ENCODE measurements at places on chromosomes 1 and 21. TPM values are rescaled to one million over a fixed set of nuclear protein-coding genes. Genes with fewer than 3 reads are reported as not detected.

DNA sequence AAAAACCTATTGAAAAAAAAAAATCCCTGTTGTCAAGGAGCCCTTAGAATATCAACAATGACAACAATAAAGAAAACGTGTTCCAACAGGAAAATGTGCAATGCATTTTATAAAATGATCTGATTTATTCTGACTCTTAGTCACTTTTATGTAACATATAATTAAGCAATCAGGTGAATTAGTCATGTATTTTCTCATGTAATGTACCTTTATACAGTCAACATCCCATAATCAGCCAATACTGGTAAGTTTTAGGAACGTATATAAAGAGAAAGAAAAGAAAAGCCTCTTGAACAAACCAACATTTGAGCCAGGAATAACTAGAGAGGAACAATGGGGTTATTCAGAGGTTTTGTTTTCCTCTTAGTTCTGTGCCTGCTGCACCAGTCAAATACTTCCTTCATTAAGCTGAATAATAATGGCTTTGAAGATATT is at the start of gene CLCA4:
Gene CLCA4 (plus strand): TSS at position 292 of the 435 bp plus-strand sequence. CDS start 42 bp downstream, at position 334.
- H3K4me1 ChIP-seq, result no peaks in the 10 kb centered on the region
- DNase-seq, result no peak
- no peak within 1 kb of the TSS for H3K4me3 ChIP-seq
- H3K27ac ChIP-seq, result no peak within 1 kb of the TSS
- H3K36me3 ChIP-seq, result no peaks in the 10 kb centered on the region

- H3K27ac ChIP-seq, result peak overlapping the region; percentile 90
- H3K4me1 ChIP-seq, result peaks cover 11% of the 10 kb centered on the region
- H3K36me3 ChIP-seq, result peaks cover 30% of the 10 kb centered on the region
- H3K27me3 ChIP-seq, result no peaks in the 10 kb centered on the region
- peak overlapping the region; percentile 84 for H3K4me3 ChIP-seq
Measured at GRCh38 chr21:26842300-26842699, 2.9 kb downstream of the ADAMTS1 start.

DNA sequence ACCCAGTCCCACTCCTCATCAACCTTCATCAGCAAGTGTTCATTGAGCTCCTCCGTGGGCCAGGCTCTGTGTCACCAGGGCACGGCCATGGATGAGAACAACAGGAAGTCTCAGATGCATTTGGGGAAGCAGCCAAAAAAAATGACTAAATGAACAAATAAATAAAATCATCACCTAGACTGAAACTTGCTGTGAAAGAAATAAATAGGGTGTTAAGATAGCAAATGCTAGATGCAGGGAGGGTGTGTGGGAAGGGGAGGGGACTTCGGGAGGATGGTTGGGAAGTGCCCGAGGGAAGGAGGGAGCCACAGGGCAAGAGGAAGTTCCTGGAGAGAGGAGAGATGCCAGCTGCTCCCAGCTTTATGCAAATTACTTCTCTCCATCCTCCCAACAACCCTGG is 696.7 kb downstream of the PTPRU start:
- H3K27ac ChIP-seq, result no peak overlapping the region
- DNase-seq, result no peak
- H3K36me3 ChIP-seq, result no peaks in the 10 kb centered on the region
- no peak overlapping the region for H3K4me3 ChIP-seq

- H3K4me3 ChIP-seq, result no peak overlapping the region
- no peak for DNase-seq
- H3K27ac ChIP-seq, result no peak overlapping the region
Measured at GRCh38 chr1:211335522-211336157, 9.0 kb downstream of the TRAF5 start.

- H3K27me3 ChIP-seq, result no peaks in the 10 kb centered on the region
- H3K4me1 ChIP-seq, result peaks cover 53% of the 10 kb centered on the region
- H3K36me3 ChIP-seq, result peaks cover 14% of the 10 kb centered on the region
Measured at GRCh38 chr1:156126043-156126629, 11.6 kb downstream of the LMNA start.

DNA sequence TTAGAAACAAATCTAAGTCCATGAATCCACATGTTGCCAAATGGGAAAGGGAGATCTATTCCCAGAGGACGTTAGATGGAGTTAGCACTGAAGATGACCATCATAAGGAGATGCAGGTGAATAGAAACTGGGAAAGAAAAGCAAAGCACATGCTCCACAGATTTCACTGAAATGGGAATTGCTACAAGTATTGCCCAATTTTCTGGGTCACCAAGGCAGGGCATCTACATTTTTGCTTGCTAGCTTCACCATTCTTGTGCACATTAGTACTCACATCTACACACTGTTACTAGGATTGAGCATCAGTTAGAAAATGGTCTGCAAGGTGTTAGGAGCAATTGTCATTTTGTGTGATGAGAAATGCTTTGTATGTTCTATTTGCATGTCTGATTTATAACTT is 99.1 kb downstream of the JAK1 start:
- peaks cover 5% of the 10 kb centered on the region for H3K4me1 ChIP-seq
- H3K4me3 ChIP-seq, result no peak overlapping the region
- no peaks in the 10 kb centered on the region for H3K27me3 ChIP-seq
- no peak overlapping the region for H3K27ac ChIP-seq
- no peak for DNase-seq
- peaks cover 12% of the 10 kb centered on the region for H3K36me3 ChIP-seq

DNA sequence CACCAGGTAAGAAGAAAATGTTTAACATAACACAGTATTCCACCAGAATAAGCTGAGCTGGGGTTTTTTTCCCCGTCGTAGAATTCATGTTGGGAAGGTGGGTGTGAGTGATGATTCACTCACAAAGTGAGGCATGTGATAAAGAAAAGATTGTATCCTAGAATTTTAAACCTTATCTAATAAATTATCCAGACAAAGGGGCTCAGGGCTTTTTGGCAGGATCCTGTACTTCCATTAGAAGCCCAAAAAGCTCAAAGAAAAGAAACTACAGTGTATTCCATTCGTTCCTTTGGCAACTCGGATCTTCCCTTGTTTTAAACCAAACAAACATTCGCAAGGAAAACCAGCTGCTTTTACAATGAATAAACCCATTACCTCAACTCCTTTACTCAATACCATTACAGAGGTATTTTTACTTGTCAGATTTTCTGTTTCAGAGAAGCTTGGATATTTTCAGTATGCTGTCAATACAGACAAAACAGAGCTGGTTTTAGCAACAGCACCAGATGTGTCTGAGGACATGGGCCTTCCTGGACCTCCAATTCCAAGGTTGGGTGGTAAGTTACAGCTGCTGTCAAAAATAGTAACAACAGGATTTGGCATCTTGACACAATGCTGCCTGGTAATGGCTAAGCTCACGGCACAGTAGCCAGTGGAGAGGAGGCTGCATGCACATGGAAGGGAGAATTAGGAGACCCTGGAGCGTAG is 159.9 kb upstream of the RUNX1 start:
- peak overlapping the region; percentile 54 for H3K27ac ChIP-seq
- DNase-seq, result peak; percentile 93
- no peak overlapping the region for H3K4me3 ChIP-seq
- peaks cover 38% of the 10 kb centered on the region for H3K4me1 ChIP-seq
- no peaks in the 10 kb centered on the region for H3K27me3 ChIP-seq
- H3K36me3 ChIP-seq, result no peaks in the 10 kb centered on the region

DNA sequence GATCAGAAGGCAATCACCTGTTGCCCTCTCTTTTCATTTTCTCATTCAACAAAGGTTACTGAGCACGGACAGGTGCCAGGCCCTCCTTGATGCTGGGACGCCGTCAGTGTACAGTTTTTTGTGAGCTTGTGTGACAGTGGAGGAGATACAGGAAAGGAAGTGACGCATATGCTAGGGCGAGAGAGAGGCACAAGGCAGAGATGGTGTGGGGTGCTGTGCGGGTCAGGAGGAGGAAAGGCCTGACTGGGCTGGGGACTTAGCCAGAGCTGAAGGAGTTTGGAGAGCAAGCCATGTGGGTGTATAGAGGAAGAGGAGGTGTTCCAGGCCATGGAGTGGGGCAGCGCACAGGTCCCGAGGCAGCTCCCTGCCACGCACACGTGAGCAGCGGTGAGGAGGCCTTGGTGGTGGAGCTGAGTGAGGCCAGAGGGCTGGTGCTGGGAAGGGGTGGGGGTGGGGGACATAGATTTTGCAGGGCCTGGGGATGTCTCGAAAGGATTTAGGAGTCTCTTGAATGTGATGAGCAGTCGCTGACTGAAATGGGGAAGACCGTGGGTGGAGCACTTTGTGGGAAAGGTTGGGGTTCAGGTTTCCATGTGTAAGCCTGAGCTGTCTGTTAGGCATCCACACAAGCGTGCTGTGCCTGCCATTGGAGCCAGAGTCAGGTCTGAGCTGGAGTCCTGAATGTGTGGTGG is 46.0 kb downstream of the TRAPPC10 start:
- H3K27me3 ChIP-seq, result no peaks in the 10 kb centered on the region
- H3K36me3 ChIP-seq, result peaks cover 8% of the 10 kb centered on the region
- no peak overlapping the region for H3K27ac ChIP-seq
- H3K4me3 ChIP-seq, result no peak overlapping the region
- DNase-seq, result peak; percentile 17

- H3K27ac ChIP-seq, result no peak overlapping the region
- no peaks in the 10 kb centered on the region for H3K27me3 ChIP-seq
- DNase-seq, result peak; percentile 72
- H3K4me3 ChIP-seq, result no peak overlapping the region
Measured at GRCh38 chr1:31639543-31639942, 5.1 kb downstream of the PEF1 start.

DNA sequence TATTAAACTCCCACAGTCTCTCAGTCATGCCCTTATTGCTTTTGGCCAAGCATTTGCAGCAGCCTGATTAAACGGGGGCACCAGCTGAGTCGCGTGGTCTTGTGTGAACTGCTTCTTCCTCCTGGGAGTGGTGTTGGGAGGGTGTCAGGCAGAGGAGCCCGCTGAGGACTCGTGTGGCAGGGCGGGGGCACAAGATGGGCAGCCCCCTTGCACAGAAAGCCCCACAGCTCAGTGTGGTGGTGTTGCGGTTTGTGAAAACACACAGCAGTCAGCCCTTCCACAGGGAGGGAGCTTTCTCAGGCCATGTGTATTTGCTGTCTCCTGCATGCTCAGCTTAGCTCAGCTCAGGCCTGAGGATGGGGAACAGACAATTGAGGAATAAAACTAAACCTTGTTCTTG is 22.4 kb downstream of the PEX14 start:
- H3K4me1 ChIP-seq, result no peaks in the 10 kb centered on the region
- no peaks in the 10 kb centered on the region for H3K27me3 ChIP-seq
- H3K27ac ChIP-seq, result no peak overlapping the region

GRCh38 chr1:226882187-226882586 is 11.8 kb downstream of the PSEN2 start:
- H3K4me3 ChIP-seq, result no peak overlapping the region
- H3K36me3 ChIP-seq, result peaks cover 6% of the 10 kb centered on the region
- DNase-seq, result no peak
- H3K27me3 ChIP-seq, result no peaks in the 10 kb centered on the region

GRCh38 chr1:71210718-71211117 is 129.9 kb upstream of the ZRANB2 start:
- DNase-seq, result no peak
- no peak overlapping the region for H3K4me3 ChIP-seq
- no peak overlapping the region for H3K27ac ChIP-seq

GRCh38 chr21:39484711-39485276 is 33.0 kb downstream of the SH3BGR start:
- no peaks in the 10 kb centered on the region for H3K27me3 ChIP-seq
- no peak for DNase-seq
- no peak overlapping the region for H3K4me3 ChIP-seq
- no peak overlapping the region for H3K27ac ChIP-seq
- H3K36me3 ChIP-seq, result no peaks in the 10 kb centered on the region
- H3K4me1 ChIP-seq, result no peaks in the 10 kb centered on the region

DNA sequence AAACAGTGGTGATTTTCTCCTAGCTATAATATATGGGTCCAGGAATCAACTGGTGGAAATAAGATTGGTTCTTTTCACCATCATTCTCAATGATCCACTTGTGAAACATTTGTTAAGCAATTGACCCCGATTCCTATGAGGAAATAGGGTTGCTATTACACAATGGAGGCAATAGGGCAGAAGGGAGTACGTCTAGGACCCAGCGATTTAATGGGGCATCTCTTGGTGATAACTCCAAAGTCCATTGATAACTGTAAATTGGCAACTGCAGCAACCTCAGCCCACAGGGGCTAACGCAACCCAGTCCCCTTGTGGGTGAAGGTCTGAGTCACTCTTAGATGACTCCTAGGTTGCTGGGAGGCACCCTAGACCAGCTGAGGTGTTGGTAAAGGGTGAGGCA is 62.5 kb upstream of the BARHL2 start:
- H3K27ac ChIP-seq, result no peak overlapping the region
- no peaks in the 10 kb centered on the region for H3K27me3 ChIP-seq
- no peak for DNase-seq
- no peaks in the 10 kb centered on the region for H3K36me3 ChIP-seq
- H3K4me3 ChIP-seq, result no peak overlapping the region

The FAM72A gene
- 1.8 TPM for total RNA-seq

The FCER1A gene
- not detected for total RNA-seq

The KCNN3 gene
- not detected for total RNA-seq

The CLEC20A gene
- total RNA-seq, result not detected

The KDF1 gene
- not detected for total RNA-seq

The ITLN2 gene
- not detected for total RNA-seq

The CYP4A11 gene
- not detected for total RNA-seq

The LCE1D gene
- not detected for total RNA-seq

The HCN3 gene
- 1.0 TPM for total RNA-seq

The ARL8A gene
- total RNA-seq, result 17.5 TPM

The NUDT4B gene
- 7.1 TPM for total RNA-seq

The DCAF6 gene
- 64.4 TPM for total RNA-seq

The DNAH14 gene
- total RNA-seq, result 19.7 TPM

The FAM167B gene
- 2.1 TPM for total RNA-seq

The SPRR5 gene
- total RNA-seq, result not detected

The COQ8A gene
- 19.7 TPM for total RNA-seq
